CD4-positive, alpha-beta T cell treated with Interleukin-2 at 100 ng/mL for 4 hours (primary cell): ENCODE measurements at places on chromosomes 11 and 22.

DNA sequence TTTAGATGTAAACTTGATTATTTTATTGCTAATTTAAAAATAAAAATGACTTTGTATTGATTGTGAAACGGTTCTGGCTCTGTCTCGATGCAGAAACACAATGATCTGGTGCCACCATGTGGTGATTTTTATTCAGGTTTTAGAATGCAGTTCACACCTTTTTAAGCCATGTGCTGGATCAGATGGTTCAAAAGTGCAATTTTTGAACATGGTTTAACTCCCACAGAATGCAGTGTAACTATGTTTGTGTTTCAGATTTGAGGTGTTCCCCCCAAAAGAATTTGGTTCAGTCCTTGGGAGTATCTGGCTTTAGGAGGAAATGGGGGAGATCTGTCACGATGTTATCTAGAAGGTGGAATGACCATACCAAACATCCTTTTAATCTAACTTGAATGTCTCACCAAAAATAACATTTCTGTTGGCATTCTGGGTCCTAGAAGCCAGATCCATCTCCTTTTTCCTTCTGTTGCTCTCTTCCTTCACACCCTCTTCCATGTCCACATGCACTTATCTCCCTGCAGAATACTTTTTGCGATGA is 7.9 kb downstream of the MRPL16 start:
- peak; percentile 72 for DNase-seq

GRCh38 chr11:42058794-42059193 is 599.3 kb upstream of the LRRC4C start:
- no peak for DNase-seq

- DNase-seq, result no peak
These were observed 7.7 kb downstream of the MUC5AC start for GRCh38 chr11:1165256-1166041.

DNA sequence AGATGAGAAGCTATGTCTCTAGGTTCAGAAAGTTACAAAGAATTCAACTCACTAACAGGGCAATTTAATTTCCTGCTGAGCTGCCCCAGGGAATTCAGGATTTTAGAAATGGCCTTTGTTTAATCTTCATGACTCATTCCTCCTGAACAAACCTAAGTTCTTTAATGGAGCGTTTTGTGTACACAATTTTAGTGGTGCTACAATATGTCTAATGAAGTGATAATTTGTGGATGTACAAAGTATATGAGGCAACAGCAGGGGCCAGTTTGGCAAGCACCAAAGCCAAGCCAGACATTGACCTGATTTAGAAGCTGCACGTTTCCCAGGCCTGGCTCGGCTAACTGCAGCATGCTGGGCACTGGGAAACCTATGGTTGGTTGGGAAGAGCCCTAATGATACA is 34.4 kb upstream of the HEPHL1 start:
- no peak for DNase-seq

GRCh38 chr11:80586464-80586863 is 1145.6 kb upstream of the TENM4 start:
- no peak for DNase-seq

DNA sequence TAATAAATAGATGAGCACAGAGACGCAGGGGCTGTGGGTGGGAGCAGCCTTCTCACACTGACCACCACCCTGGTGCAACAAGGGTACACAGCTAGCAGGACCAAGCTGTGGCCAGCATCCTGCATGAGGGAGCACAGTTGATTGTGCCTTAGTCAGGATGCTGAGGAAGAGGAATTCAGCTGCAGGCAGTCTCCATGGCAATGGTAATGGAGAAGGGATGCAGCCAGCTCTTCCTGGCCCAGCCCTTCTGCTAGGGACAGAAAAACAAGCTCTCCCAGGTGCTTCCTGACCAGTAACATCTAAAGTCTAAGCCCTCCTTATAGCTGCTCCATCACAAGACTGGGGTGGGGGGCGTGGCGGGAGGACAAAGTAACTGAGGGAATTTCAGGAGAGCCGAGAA is 363.5 kb downstream of the BUD13 start:
- no peak for DNase-seq

DNA sequence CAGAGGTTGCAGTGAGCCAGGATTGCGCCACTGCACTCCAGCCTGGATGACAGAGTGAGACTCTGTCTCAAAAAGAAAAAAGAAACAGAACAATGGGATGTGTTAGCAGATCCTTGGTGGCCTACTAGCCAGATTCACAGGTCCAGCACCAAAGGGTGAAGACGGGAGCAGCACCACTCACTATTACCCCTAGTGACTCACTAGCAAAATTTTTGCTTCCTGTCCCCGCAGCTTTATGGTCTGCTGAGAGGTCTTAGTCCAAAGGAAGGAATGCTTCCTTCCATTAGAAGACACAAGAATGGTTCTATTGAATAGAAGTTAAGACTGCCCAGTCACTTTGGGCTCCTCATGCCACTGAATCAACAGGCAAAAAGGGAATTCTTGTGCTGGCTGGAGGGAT is 35.9 kb upstream of the NUP50 start:
- no peak for DNase-seq

DNA sequence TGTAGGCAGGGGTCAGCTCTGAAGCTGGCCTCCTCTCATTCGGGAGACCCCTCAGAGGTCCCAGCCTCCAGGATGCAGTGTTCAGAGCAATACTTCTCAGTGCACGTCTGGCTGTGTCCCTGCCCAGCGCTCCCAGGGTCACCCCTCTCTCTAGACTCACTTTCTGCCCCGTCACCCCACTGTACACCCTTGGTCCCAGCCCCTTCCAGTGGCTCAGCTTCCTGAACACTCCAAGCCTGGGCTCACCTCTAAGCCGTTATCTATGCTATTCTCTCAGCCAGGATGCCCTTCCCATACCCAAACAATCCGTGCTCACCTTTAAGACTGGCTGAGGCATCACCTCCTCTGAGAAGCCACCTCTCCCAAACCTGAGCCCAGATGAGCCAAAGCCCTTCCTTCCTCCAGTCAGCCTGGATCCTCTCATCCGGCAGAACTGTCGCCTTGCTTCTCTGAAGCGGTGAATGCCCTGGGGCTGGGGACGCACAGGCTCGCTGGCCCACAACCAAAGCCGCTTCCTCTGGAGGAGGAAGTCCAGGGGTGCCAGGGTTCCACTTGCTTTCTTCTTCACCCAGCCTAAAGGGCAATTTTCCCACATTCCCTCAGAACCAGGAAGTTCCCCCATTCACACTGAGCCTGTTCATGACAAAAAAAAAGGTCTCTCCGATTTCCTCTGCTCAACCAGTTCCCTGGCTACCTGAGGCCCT is 13.7 kb upstream of the CDKN1C start:
- DNase-seq, result no peak

DNA sequence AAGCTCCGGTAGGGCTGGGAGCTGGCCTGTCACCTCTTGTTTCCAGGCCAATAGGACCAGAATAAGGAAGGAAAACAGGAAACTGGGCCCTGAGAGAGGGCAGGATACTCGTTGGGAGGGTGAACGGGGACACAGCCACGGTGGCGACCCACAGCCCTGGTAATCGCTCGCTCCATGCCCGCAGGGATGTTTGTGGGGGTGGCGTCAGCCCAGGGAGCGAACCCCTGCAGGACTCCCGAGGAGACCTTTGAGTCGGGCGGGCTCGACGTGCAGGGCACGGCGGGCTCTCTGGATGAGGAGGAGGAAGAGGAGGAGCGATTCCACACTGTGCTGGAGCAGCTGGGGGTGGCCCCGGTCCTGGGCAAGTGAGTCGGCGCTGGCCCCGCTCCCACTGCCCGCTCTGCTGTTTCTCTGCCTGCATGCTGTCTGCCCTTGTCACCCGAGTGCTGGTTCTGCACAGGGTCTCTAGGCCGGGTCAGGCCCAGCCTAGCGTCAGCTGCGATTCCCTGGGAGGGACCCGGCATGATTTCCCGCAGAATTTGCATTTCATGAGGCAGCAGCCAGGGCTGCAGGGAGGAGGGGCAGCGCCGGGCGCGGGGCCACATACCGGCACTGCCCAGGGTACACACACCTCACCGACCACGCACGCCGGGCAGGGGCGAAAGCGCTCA is 1.6 kb downstream of the CRACR2B start:
- DNase-seq, result no peak

- DNase-seq, result no peak
These were observed 7.0 kb downstream of the PTPRJ start for GRCh38 chr11:47987310-47987709.

- no peak for DNase-seq
These were observed 48.5 kb upstream of the BMAL1 start for GRCh38 chr11:13229136-13229535.

DNA sequence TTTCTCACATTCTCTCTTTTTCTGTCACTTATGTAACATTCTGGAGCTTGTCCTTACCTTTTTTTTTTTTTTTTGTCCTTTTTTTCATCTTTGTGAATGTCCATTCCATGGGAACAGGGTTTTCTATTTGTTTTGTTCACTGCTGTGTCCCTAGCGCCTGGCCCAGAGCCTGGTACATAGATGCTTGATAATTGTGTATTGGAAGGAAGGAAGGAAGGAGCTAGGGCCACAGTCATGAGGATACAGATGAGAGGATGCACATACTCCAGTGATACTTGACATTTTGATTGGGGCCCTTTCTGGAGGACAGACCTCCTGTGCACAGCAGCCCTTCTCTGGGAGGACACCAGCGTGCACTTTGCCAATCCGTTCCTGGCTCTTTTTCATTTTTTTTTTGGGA is 68.9 kb downstream of the KIAA1671 start:
- DNase-seq, result no peak

- DNase-seq, result no peak
These were observed 208.4 kb downstream of the BRD1 start for GRCh38 chr22:49619301-49619700.

- no peak for DNase-seq
These were observed 20.2 kb upstream of the TXNRD2 start for GRCh38 chr22:19961868-19962245.

DNA sequence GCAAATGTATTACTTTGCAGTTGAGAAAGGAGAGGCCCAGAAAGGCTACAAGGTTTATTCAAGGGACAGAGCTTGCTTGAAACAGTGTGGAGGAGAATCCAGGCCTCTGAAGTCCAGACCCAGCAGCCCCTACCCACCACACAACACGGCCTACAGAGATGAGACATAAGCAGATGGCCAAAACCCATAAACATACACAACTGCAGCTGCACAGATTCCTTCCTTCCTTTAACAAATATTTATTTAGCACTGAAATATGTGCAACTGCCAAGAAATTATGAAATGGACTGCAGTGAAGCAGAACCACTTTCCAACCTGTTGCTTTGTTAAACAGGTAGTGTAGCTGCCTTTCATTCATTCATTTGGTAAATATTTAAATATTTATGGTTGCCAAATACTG is 122.3 kb downstream of the SPATA19 start:
- no peak for DNase-seq

DNA sequence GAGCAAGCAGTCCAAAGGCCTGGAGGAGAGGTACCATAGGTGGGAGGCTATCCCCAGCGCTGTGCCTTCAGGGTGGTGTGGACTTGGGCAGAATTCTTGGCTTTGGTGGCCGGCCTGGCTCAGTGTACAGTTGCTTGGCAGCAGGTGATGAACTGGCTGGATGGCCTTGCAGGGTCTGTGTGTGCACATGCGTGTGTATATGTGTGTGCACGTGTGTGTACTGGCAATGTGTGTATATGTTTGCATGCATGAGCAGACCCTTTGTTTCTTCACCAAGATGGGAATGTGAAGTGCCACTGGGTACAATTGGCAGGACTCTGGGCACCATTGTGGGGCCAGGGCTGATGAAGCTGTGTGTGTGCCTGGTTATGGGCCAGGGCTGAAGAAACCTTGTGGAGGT is 53.0 kb downstream of the CEP164 start:
- no peak for DNase-seq

GRCh38 chr11:119964136-119965025 is 173.5 kb downstream of the TRIM29 start:
- no peak for DNase-seq

DNA sequence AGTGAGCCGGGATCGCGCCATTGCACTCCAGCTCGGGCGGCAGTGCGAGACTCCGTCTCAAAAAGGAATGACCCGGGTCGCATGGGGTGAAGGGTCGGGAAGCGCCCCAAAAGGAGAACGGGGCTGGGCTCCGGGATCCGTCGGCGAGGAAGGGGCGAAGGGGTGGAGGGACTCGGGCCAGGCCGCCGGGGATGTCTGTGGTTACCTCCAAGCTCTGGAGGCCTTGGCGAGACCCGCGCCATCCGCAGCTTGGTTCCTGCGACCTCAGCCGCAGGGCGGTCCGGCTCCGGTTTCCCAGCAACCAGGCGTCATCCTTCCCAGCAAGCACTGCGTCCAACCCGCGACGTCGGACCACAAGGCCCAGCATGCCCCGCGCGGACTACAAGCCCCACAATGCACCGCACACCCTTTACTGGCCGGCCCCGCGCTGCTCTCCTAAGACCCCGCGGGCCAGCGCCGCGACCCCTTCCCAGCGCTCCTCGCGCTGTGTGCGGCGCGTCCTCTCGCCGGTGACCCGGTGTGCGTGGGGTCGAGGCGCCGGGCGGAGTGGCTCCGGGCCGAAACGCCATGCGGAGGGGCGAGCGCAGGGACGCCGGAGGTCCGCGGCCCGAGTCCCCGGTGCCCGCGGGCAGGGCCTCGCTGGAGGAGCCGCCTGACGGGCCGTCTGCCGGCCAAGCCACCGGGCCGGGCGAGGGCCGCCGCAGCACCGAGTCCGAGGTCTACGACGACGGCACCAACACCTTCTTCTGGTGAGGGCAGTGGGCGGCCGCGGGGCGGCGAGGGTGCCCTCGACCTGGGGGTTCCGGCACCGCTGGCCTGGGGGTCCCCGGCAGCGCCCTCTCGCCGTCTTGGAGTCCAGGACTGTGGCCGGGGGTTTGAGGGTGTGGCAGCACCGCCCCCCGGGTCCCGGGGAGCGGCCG is at the start of gene PTDSS2:
Gene PTDSS2 (plus strand): TSS at position 391 of the 920 bp plus-strand sequence. CDS start 177 bp downstream, at position 568.
- peak; percentile 93 for DNase-seq

DNA sequence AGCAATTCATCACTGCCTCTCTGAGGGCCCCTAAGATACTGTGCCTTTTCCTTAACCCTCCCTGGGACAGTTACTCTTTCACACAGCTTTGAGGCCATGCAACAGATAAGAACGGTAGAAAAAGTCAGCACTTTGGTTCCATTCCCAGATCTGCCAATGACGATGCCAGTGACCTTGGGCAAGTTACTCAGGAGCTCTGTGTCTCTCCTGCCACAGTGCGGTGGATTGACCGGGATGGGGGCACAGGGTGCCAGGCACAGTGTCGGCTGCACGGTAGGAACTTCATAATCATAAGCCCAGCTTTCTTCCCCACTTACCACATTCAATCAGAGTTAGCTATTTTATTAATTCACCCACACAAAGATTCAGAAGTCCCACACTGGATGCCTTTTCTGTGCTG is 1041.8 kb downstream of the TBC1D22A start:
- DNase-seq, result no peak

- DNase-seq, result no peak
These were observed 18.5 kb downstream of the TRIM5 start for GRCh38 chr11:5666402-5666793.
